ENCODE measurements at places on chromosomes 13 and 19. TPM values are rescaled to one million over a fixed set of nuclear protein-coding genes. Genes with fewer than 3 reads are reported as not detected.

Gene CYP4F22
- total RNA-seq: not detected

Gene ZNF773
- 19.8 TPM for total RNA-seq

Gene MAG
- total RNA-seq: 215 TPM

Gene LRG1
- 1.3 TPM for total RNA-seq

Gene C13orf42
- 0.10 TPM for total RNA-seq

Gene KLF1
- 2.1 TPM for total RNA-seq

Gene ZNF723
- total RNA-seq: not detected

Gene DZIP1
- total RNA-seq: 82.5 TPM

Gene ZNF541
- 0.50 TPM for total RNA-seq

Gene TTC9B
- 34.2 TPM for total RNA-seq

Gene RASGRP4
- 1.2 TPM for total RNA-seq

Gene CYP4F3
- total RNA-seq: 1.6 TPM

Gene U2AF1L4
- 8.8 TPM for total RNA-seq

Gene NUP58
- total RNA-seq: 52.3 TPM

Gene C19orf44
- total RNA-seq: 6.1 TPM

Gene C19orf33
- total RNA-seq: 134 TPM

Gene SULT2A1
- 0.10 TPM for total RNA-seq

Gene RNF17
- 0.06 TPM for total RNA-seq

Gene KCNN4
- 0.83 TPM for total RNA-seq

Gene PRSS57
- total RNA-seq: 0.33 TPM

Gene VSTM1
- total RNA-seq: 0.28 TPM

Gene RUBCNL
- 5.6 TPM for total RNA-seq

Gene SIGLEC12
- not detected for total RNA-seq

Gene DHDH
- total RNA-seq: 1.4 TPM

Gene OR10H1
- total RNA-seq: not detected

Gene GFY
- not detected for total RNA-seq

Gene LILRB4
- 4.9 TPM for total RNA-seq

All from spinal cord (tissue), 10 donors.